ENCODE measurements at places on chromosomes 3 and 15.

DNA sequence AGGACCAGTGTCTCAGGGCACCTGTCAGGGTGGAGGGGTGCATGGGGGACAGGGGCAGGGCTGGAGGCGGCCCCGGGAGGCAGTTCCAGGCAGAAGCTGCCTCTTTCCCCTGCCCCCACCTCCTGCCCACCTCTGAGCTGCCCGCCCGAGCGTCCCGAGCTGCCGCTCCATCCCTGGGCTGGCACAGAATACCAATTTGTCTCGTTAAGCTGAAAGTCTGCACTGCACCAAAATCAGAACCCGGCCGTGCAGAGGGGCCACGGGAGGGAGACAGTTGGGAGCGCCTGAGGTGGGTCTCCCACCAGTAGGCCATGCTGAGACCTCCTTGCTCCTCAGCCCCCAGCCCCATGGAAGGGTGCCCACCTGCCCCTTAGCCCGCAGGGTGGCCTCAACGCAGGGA is 1.3 kb upstream of the ATP2B2 start:
- no peak for DNase-seq

DNA sequence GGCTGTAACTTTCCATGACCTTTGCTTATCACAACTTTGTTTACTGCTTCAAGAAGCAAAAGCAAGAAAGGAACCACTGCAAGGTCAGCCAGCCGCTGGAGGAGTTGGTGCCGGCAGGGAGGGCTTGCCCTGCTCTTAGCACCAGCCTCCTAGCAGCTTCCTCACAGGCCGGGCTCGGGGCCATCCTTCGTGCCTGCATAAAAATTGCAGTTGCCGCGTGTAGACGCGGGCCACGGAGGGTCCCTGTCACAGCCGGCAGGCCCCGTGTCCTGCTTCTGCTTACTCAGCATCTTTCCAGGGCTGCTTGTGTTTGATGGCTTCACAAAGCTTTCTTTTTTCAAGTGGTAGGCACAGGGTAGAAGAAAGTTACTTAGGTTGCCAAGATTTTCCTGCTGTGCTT is 84.4 kb downstream of the PGPEP1L start:
- DNase-seq, result no peak

DNA sequence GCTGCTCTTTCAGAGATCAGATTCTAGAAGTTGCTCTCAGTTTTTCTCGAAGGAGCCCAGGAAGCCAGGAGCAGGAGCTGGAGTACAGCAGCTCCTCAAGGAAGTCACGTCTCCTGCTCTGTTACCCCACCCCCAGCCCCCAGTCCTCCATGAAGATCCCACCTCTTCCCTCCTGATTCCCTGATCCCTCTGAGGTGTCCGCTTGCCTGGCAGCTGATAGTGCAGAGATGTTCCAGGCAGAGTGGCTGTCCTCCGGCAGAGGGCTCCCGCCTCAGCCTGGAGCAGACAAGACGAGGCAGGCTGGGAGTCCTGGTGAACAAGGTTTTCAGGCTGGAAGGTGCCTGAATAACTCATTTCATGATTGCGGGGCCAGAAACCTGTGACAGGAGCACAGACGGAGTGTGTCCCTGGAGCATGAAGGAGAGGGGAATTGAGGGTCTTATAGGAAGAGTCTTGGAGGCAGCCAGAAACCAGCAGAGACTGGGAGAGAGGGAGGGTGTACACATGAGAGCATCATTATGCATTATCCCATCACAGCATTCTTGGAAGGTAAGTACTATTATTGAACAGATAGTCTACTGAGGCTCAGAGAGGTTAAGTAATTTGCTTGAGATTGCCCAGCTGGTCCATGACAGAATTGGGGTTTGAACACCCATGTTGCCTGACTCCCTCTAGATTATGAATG is 1.2 kb downstream of the HRH1 start:
- peak; percentile 65 for DNase-seq

GRCh38 chr3:158935846-158936245 is 134.0 kb downstream of the MFSD1 start:
- DNase-seq, result no peak

DNA sequence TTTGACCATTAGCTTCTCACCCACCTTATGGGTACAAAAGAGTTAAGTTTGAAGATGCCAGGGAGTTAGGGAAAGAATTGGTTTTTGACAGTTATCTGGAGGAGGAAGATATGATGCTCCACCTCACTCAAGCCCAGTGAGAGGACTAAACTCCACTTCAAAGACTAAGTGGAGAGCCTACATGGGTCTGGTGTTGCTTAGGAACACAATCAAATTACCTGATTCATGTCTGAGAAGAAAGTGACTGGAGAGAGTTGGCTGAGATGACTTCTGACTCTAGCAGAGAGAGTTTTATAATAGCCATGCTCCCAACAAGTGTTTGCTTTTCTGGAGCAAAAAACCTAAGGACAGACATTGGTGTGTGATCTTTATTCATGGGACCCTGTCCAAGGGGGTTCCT is 43.3 kb downstream of the SUCNR1 start:
- no peak for DNase-seq
